Dorsolateral prefrontal cortex (tissue), 122 donors: ENCODE measurements at places on chromosomes 4 and X. TPM values are rescaled to one million over a fixed set of nuclear protein-coding genes. Genes with fewer than 3 reads are reported as not detected.

DNA sequence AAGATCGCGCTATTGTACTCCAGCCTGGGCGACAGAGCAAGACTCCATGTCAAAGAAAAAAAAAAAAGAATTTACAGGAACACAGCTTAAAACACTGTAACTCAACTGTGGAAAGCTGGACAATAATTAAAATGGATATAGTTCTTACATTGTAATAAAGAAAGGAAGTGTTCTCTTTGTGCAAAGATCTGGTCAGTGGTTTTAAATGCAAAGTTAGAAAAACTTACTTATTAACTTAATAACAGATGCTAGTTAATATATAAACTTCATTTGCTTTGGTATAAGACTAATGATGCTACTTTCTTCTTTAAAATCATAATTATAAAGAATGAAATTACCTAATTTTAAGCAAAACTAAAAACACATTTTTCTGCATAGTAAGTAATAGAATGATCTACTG is 2024.1 kb upstream of the TENM3 start:
- DNase-seq: no peak

- no peak for DNase-seq
Observed at GRCh38 chrX:29941287-29941686, 274.1 kb upstream of the MAGEB2 start.

DNA sequence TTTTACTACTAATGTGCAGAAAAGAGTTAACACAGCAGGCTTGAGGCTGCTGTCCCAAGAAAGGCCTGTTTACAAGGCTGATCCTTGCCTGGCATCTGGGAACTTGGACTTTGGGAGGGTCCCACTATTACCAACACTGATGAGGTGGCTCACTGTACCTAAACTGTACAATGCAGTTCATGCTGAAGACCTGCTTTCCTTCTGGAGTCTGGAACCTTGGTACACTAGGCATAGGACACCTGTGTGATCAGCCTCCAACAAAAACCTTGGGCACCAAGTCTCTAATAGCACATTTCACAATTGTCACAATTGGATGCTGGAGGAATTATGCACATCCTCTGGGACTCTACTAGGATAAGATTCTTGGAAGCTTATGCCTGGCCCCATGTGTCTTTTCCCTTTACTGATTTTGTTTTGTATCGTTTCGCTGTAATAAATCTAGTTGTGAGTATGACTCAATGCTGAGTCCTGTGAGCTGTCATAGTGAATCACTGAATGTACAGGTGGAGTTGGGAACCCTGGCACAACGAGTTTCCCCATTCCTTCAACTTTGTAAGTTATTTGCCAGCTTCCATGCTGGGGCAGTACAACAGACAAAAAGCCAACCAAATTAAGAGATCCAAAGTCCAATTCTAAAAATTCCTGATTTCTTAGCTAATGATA is 45.9 kb downstream of the TEC start:
- no peak for DNase-seq

- peak; percentile 85 for DNase-seq
Observed at GRCh38 chrX:150291014-150291413, 72.1 kb upstream of the MAMLD1 start.

DNA sequence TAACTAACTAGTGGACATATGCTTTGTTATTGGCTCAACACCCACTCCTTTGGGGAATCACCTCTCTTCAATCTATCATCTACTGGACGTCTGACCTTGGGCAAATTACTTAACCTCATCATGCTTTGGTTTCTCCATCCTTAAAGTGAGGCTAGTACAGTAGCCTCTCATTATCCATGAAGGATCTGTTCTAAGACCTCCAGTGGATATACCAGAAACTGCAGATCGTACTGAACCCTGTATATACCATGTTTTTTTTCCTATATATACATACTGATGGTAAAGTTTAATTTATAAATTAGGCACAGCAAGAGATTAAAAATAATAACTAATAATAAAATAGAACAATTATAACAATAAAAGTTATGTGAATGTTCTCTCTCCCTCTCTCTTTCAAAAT is 56.2 kb downstream of the HMGB3 start:
- DNase-seq: no peak

DNA sequence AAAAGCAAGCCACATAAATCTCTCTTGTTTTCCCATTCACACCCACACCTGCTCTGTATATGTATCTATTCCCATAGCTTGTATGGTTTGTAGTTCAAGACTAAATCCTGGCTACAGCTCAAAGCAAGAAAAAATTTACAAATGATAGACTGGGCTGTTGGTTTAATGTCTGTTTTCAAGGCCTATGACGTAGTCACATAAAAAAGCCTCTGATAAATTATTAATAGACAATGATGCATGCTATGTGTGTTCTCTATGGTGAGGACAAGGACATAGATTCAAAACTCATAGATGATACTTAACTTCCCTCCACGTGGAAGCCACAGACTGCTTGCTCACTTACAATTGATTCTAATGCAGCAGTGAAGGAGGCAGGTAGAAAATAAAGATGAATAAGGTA is 194.0 kb downstream of the LDB2 start:
- no peak for DNase-seq

DNA sequence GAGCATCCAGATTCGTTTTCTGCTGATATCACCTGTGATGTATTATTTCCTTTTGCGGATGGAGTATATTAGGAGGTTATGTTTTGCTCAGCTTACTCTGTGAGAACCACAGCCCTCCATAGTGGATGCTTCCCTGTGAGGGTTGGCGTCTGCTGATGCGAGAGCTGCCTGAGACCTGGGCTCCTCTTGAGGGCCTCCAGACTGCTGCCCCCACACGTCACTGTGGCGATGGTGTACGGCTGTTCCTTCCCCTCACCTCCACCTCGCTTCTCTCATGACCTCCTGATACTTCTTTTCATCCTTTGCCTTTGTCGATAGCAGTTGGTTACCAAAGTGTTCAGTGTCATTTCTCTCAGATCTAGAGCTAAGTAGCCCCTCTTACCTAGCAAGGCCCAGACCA is 71.7 kb downstream of the TNIP2 start:
- no peak for DNase-seq

Gene BDH2
- total RNA-seq: 31.4 TPM

Gene CDX4
- not detected for total RNA-seq
